ENCODE measurements at places on chromosomes 5 and 9.

DNA sequence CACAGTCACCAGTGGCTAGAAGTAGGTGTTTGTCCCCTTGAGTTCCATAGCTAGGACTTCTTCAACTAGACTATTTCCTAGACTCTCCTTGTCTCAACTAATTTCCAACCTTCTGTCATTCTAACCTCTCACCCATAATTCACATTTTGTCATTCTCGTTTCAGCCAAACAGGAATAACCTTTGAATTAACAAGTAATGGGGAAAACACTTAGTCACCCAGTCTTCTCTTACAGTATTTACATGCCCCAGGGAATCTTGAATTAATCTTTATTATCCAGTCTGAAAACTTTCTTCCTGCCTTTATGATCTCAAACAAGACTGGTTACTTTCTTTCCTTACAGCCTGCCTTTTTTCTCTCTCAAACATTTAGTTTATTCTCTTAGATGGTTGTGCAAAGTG, 63.3 kb upstream of the RUSC2 start:
- no peak for DNase-seq

DNA sequence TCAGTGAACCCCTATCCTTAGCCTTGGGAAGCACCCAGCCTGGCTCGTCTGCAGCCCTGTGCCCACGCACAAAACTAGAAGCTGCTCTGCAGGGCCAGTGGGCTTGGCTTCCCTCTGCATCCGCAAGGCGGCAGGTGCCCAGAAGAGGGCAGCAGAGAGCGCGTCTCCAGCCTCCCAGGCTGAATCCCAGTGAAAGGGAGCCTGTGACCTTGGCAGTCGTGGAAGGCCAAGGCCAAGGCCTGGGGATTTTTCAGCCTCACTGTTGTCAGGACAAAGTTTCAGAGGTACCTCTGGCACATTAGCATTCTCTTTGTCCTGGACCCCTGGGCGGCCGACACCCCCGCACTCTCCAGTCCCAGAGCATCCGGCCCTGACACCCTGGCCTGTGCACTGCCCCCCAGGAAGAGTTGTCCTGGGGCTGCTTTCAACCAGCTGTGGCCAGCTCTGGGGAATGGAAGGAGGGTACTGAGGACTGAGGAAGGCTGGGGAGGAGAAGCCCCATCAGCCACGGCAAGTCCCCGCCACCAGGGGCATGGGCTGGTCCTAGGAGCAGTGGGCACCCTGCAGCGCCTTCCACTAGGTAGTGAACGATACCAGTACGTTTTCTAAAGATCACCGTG, 63.6 kb upstream of the IL17B start:
- peak; percentile 83 for DNase-seq

DNA sequence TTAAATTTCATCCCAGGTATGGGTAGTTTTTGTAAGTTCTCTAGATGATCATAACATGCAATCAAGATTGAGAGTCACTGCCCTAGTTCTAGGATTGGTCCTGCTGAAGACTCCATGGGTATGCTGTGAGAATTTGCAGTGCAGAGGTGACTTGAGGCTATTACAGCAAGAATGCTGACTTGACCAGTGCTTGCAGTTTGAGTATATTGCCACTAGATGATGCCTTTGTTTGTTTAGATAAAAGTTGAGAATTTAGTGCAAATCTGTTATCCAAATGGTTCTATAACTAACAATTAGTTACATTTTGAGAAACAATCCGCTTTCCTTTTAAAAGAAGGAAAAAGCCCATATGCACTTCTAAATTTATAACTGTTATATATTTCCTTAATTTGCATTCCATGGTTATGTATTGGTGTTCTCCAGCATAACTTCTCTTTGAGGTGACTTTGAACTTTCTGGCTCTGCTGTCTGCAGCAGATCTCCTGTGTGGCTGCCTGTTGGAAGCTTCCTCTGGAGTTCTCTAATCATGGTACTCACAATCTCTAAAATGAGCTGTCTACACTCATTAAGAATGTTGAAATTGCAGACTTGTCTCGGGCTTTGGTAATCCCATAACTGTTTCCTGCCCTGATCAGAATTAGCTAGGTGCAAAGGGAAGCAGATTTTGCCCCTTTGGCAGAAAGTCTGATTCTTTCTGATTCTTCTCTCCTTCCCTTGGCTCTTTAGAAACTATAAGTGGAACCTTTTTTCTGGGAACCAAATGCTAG, 24.9 kb downstream of the MELK start:
- peak; percentile 63 for DNase-seq

GRCh38 chr5:1429066-1429465, 16.2 kb downstream of the SLC6A3 start:
- no peak for DNase-seq

- no peak for DNase-seq
Measured at GRCh38 chr9:125043631-125044030, 99.7 kb downstream of the SCAI start.

DNA sequence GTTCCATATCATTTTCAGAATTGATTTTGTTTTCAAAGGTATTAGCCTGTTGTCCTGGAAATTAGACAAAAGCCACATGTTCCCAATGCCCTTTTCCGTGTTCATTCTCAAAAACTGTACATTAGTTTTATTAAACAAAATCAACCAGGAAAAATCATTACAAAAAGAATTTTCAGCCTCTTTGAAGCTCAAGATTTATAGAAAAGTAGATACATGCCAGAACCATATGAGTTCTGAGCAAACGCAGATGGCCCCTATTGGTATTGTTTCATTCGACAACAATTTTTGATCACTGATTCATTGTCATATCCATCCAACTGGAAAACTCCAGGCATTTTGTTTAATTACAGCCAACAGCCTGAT, 148.5 kb upstream of the GRAMD2B start:
- no peak for DNase-seq

DNA sequence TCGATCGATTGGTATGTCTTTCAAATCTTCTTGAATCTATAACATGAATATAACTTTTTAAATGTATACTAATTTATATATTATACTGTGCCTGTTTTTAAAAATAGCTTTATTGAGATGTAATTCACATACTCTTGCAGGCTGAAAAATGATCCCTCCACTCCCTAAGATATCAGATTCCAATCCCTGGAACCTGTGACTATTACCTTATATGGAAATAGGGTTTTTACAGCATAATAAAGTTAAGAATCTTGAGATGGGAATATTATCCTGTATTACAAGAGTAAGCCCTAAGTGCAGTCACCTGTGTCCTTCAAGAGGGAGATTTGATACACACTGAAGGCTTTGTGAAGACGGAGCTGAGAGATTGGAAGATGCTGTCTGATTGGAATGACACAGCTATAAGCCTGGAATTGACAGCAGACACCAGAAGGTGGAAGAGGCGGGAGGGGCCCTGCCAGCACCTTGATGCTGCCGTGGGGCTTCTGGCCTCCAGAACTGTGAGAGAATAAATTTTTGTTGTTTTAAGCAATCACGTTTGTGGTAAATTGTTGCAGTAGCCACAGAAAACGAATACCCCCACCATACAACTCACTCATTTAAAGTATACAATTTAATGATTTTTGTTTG, 161.3 kb downstream of the RMI1 start:
- DNase-seq, result no peak

DNA sequence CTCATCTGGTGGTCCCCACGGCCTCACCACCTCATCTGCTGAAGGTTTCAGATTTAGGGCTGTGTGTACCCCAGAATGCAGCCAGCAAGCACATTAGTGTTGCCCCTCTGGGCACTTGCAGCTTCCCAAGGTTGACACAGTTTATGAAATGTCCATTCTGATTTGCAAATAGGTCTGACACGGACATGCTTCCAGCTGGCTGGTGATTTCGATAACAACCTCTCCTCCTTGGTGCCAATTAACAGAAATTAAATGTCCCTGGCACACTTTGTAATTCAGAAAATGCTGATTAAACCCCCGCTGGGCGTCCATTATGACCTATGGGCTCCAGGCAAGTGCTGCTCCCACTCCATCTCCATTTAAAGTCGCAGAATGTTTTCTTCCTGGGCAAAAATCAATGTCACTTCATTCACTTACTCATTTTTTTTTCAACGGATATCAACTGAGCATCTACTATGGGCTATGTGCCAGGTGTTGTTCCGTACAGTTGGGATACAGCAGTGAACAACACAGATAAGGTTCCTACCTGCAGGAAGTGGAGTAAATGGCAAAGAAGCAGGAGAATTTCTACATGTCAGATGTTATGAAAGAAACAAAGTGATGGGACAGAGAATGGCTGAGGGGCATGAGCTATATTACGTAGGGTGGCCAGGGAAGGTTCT, 32.0 kb downstream of the PLAC8L1 start:
- DNase-seq, result no peak

- DNase-seq, result no peak
Measured at GRCh38 chr5:107968406-107968843, 297.7 kb upstream of the EFNA5 start.

DNA sequence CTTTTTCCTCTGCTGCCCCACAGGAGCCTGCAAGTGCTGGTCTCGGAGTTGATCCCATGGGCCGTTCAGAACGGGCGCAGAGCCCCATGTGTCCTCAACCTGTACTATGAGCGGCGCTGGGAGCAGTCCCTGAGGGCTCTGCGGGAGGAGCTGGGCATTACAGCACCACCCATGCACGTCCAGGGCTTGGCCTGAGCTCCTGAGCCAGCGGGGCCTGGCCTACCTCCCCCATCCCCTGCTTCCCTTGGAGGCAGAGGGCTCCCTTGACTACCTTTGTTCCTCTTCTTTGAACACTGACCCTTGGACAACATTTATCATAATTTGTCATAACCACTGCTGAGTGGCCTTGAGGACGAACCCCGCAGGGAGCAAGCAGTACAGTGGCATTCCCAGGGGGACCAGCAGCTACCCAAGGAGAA, 6.9 kb upstream of the SLC27A4 start:
- DNase-seq, result no peak

GRCh38 chr5:155839251-155840037, 487.5 kb upstream of the SGCD start:
- peak; percentile 9 for DNase-seq

DNA sequence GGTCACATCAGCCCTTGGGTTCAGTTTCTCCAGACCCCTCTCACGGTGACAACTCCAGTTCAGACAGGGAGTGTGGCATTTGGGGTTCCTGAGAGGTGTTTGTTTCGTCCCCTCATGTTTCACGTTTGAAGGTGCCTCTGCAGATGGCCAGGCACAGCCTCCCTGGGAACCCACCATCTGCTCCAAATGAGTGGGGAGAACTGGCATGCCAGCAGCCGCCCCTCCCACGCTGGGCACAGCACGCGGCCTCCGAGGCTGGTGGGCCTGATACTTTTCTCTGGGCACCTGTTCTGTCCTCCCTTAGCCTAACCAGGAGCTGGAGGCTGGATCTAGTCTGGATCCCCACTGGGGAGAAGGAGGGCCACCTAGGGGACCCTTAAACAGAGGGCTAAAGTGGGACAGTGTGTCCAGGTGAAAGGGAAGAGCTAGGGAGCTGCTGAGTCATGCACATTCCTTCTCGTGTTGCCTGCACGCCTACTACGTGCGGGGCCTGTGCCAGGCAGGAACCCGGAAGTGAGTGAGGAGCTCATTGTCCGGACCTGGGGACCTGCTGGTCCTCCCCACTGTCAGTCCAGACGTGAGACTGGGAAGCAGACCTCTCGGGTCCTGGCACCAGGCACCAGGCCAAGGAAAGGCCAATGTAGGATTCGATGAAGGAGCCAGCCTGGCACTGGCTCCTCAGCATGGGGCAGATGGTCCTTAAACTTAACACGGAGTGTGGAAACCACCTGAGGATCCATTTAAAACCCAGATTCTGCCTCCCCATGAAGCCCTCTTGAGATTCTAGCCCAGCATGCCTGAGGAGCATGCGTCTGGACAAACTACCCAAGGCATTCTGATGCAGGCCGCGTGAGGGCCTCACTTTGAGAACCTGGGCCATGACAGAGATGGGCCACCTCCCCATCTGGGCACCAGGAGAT, 11.7 kb downstream of the DNM1 start:
- DNase-seq, result no peak

- DNase-seq, result no peak
Measured at GRCh38 chr9:98154678-98155077, 35.7 kb upstream of the TRIM14 start.

DNA sequence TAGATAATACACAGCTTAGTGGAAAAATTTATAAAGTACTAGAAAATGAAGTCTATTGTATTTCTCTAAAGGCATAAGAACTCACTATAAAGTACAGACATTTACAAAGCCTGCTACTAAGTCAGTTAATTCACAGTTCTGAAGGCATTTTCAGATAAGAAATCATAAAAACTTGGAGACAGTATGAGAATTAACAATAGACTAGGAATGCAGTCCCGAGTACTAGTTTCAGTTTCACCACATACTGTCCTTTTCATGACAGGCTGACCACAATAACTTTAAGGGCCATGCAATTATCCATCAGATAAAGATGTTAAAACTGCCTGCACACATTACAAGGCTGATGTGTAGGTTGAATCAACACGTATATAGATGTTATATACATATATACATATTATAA, 362.6 kb upstream of the SMC2 start:
- no peak for DNase-seq

DNA sequence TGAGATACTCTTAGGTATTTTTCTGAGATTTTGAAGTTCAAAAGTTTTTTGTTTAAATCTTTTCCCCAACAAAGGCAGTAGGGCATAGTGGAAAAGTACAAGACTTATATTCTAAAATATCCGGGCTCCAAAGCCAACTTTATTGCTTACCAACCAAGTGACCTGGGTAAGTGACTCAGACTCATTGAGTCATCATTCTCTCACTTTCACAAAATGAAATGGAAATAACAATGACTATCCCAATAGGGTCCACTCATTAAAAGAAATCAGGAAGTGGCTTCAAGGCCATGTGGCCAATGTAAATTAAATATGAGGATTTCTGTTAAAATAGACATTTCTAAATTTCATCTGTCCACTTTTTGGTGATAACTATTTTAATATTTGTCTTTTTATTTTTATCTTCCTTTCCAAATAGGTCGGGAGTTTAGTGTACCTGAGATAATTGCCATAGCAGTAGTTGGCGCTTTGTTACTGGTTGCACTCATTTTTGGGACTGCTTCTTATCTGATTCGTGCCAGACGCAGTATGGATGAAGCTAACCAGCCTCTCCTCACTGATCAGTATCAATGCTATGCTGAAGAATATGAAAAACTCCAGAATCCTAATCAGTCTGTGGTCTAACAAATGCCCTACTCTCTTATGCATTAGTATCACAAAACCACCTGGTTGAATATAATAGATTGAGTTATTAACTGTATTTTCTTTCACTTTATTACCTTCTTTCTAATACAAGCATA, 15.5 kb downstream of the TYRP1 start:
- DNase-seq, result peak; percentile 6

- DNase-seq, result peak; percentile 44
Measured at GRCh38 chr9:131707733-131708157, 32.1 kb downstream of the RAPGEF1 start.

DNA sequence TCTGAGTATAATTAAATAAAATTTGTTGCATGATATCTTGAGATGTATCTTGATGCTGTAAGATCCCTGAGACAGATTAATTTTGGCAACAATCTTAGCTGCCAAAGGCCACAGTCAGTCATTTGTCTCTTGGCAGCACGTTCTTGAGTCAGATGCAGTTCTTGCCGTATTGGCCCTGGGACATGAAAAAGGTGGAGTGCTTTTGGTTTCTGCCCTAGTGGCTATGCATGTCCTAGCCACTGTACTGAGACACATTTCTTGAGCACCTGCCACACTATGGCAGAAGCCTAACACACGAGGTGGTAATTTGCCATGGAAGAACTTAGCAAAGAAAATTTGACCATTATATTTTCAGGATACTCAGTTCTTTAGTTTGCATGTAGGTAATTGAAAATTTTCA, 45.0 kb upstream of the PHF2 start:
- no peak for DNase-seq

Measured in AG08396 (cell line).